ENCODE measurements at places on chromosomes 5 and 9.

- no peak for DNase-seq
These were observed 69.8 kb upstream of the IRX4 start for GRCh38 chr5:1952444-1953099.

- no peak for DNase-seq
These were observed 120.1 kb upstream of the MYO10 start for GRCh38 chr5:17056141-17056631.

- no peak for DNase-seq
These were observed at the start of gene PCDHGA1 for GRCh38 chr5:141330299-141331080. Gene PCDHGA1, plus strand, starts transcription at chr5:141330514.

GRCh38 chr9:81465468-81466011 is 223.8 kb downstream of the TLE1 start:
- DNase-seq, result no peak

DNA sequence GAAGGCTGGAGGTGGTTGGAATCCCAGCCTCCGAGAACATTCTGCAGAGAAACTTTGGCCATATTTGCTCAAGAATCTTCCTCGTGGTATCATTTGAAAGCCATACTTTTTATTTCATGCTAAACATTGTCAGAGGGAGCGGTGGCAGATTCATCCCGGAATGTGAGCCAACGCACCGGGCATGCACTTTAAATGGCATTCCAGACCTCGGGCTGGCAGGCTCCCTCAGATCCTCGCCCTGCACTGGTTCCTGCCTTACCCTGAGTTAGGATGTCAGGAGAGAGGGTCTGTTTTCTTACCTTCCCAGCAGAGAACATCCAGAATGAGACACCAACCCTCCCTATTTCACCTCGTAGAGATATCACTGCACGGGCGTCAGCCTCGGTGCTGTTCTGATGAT is 33.8 kb downstream of the GDNF start:
- no peak for DNase-seq

DNA sequence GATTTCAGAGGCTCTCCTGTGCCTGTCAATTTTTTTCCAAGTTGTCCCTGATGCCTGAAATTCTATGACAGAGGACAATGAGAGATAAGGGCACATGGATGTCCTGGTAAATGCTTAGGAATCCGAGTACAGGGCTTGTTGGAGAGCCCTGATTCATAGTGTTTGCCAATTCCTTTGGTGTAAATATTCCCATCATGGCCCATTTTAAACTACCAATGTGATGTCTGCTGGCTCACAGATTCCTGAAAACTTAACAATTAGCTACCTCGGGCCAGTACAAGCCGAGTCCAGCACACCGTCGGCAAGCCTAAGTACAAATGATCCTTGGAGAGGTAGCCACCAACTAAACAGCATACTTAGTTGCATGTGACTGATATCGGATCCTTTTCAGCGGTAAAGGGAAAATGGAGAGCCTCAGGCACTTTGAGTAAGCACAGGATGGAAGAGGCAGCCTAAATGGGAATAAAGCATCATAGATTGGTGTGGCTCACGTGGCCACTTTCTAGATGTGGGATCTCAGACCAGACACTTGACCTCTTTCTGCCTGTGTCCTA is 3.6 kb downstream of the ITK start:
- DNase-seq, result no peak

DNA sequence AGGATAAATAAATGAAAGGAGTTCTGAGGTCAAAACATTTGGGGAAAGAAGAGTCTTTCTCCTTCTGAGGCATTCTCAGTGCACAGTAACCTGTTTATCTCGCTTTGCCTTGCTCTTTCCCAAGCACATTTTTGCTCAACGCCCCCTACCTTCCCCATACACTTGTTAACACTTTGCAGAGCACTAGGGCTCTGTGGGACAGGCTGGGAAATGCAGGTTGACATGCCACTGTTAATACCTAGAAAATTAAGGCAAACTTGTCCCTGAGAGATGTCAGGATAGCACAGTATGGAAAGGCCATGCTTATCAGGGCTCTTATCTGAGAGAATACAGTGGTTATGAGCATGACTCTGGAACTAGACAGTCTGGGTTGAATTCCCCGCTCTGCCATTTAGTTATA is 152.0 kb downstream of the DOCK8 start:
- no peak for DNase-seq

- DNase-seq, result no peak
These were observed 364.3 kb upstream of the CDH10 start for GRCh38 chr5:25009063-25009462.

DNA sequence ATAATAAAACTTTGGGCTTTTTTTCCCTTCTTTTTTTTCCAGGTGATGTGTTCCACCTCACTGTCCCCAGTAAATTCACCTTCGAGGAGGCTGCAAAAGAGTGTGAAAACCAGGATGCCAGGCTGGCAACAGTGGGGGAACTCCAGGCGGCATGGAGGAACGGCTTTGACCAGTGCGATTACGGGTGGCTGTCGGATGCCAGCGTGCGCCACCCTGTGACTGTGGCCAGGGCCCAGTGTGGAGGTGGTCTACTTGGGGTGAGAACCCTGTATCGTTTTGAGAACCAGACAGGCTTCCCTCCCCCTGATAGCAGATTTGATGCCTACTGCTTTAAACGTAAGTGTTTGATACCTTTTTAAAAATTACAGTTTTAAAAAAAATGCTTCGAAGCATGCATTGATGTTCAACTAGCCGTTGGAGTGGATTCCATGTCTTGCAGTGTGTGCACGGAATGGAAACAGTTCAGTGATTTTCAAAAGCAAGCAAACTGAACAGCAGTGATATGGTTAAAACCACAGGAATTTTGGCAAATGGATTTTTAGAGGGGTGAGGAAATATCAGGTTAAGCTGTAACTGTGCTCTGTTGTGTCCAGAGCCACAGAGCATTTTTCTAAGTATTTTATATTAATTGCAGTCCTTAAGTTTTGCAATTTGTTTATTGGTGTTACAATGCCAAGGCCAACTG is 40.7 kb downstream of the VCAN start:
- no peak for DNase-seq

DNA sequence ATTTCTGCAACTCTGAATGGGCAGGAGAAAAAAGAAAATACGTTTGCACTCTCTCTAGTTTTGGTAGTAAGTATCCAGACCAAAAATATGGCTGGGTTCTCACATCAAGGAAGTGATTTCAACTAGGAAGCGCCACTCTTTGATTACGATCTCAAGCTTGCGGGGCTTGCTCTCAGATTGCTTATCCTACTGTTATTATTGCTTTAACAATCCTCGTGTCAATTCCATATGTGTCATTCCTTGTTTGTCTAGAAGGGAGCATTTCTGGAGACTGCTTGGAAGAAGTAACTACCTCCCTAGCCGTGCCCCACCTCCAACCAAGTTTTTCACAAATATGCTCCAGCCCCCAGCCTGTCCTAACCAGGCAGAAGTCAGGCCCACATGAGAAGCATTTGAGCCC is 3.5 kb downstream of the PRUNE2 start:
- no peak for DNase-seq

DNA sequence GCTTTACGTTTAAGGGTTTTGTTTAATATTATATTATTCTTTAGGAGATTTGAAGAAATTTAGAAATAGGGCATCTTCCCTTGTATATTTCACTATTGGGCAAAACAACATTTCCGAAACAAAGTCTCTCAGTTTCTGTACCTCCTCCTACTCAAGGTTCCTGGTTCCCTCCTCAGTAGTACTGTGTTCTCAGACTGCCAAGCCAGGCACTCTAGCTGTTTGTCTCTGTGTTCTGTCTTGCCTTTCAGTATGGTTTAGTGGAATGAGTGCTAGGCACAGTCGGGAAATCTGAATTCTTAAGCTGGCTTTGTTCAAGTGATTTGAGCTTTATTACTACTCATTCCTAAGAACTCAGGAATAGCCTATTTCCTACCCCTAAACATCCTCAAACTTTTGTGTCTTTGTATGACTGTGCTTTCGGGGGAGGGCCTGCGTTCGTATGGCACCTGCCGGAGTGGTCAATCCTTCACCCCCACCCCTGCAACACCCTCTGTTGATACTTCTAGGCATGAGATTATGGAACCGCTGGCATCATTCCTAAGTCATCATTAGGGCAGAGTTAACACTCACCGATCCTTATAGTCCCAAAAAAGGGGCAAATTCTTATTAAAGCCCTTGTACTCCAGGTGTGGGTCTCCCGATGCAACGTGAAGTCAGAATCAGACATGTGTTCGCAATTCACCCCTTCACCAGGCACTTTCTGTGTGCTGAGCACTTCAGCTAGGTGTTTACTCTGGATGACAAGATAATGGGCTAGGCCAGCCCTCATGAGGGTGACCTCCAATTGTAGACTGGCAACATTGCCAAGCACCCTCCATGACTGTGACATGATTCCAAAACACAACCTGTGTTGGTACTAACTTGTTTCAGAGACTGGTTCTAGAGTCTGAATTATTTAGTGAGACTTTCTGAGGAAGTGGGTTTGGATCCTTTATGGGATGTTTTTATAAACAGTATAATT is 24.5 kb downstream of the SNX18 start:
- DNase-seq, result no peak

DNA sequence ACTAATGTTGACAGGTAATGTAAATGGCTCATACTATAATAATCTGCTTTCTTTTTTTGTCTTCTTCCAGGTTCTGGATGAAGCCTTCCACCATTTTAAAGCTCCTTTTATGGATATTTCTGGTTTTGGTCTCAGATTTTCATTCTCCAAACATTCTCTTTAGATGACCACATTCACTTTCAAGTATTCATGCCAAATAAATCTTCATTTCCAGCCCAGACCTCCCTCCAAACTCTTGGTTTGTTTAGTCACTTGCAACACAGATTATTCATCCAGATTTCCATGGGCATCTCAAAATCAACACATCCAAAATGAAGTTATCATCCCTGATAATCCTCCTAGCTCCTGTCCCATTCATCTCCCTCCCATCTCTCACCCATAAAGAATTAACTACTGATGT is 40.3 kb upstream of the SVEP1 start:
- DNase-seq, result peak; percentile 14

- DNase-seq, result no peak
These were observed at the start of gene GNA14 for GRCh38 chr9:77648234-77649108. Gene GNA14, minus strand, starts transcription at chr9:77648322. Its CDS starts 529 bp downstream, at chr9:77647793.

GRCh38 chr5:112532654-112533360 is 113.7 kb upstream of the EPB41L4A start:
- no peak for DNase-seq

- no peak for DNase-seq
These were observed 5.6 kb downstream of the NLN start for GRCh38 chr5:65727491-65728156.

DNA sequence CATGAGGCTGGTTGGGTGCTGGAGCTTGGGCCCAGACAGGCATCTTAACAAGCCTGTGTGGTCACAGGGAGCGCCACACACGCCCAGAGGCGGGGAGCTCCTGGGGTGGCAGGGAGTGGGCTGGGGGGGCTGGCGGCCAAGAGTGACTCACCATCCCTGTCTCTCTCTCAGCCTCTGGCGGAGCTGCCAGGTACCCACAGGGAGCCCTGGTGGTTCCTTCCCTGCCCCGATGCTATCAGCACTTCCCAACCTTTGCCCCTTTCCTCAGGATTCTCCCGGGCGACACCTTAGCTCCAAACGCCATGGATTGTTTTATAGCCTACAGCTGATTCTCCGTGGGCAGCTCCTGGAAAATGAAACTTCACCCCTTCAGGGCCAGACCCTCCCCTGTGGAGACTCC is 5.5 kb downstream of the SLC9A3 start:
- DNase-seq, result no peak
